Osteocyte (in vitro differentiated cells): ENCODE measurements at places on chromosomes 5 and 9. TPM values are rescaled to one million over a fixed set of nuclear protein-coding genes. Genes with fewer than 3 reads are reported as not detected.

The REEP2 gene
- total RNA-seq, result 15.4 and 18.3 TPM in 2 replicates

The ALDOB gene
- total RNA-seq, result not detected in 2 replicates

The ERBIN gene
- 78.1 and 83.7 TPM in 2 replicates for total RNA-seq

The SLC45A2 gene
- not detected in 2 replicates for total RNA-seq

The SIT1 gene
- not detected in 2 replicates for total RNA-seq

The CCDC192 gene
- total RNA-seq, result not detected in 2 replicates

The SLC26A2 gene
- total RNA-seq, result 39.7 and 41.8 TPM in 2 replicates

The EGR1 gene
- 219 and 415 TPM in 2 replicates for total RNA-seq
